Stimulated activated CD8-positive, alpha-beta memory T cell treated with anti-CD3 and anti-CD28 coated beads, Interleukin-7, amount 100 ng/mL, for 24 hours (primary cell): ENCODE measurements at places on chromosomes 12 and 14.

DNA sequence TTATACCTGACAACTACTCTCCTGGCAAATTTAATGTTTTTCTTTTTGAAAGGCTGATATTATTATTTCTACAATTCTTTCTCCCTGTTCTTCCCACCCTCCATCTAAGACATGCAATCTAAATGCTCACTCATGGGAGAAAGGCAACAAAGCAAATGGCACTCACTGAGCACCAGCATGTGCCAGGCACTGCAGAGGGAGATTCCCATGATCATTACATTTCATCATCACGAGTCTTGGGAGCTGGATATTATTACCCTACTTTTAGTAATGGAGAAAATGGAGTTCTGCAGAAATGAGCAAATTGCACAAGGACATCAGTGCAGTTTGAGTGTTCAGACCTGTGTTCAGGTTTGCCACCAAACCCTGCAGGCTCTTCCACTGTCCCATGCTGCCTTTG is 27.9 kb downstream of the PPM1H start:
- DNase-seq, result no peak

DNA sequence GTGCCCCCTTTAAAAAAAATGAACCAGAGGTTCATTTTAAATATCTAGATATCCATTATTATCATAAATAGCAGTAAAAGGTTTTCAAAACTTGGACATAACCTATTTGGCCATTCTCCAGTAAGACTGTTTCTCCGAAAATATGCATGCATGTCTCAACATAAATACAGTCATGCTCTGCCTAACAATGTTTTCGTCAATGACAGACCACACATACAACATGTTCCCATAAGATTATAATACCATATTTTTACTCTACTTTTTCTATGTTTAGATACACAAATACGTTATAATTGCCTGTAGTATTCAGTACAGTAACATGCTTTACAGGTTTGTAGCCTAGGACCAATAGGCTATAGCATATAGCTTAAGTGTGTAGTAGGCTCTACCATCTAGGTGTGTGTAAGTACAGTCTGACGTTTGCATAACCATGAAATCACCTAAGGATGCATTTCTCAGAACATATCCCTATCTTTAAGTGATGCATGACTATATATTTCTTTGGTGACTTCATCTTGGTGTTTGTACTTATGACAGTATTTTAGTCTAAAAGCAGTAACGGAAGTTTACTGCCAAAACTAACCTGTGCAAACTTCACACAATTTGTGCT is 3.2 kb downstream of the TMEM19 start:
- DNase-seq, result no peak

DNA sequence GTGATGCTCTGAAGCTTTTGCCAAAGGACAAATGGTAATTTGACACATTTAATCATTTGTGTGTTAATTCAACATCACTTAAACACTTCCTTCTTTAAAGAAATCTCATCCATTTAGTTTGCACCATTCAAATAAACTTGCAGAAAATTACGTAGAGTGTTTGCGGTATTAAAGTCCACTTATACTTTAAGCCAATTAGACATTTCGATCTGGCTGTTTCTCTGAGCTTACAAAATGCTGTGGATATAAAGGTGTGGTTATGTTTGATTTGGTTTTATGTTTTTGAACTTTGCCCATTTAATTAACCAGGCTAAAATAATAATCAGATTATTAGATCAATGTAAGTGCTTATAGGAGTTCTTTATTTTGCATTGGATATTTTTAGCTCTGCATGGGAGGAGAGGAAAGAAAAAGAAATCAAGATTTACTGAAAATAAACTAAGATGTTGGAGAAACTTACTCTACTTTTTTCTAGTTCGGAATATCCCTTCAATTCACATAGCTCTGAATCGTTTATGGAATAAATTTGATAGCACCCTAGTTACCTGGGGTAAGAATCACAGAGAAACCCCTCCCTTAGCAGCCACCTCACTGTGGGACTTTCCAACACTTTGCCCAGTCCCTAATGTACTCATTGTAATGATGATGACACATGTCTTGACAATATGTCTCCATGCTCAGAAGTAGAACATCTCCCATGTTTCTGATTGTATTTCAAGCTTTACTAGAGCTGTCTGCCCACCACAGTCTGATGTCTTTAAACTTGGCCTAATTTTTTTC is 268.0 kb downstream of the BTG1 start:
- DNase-seq, result no peak

- DNase-seq, result no peak
Observed at GRCh38 chr12:68391937-68392336, 59.8 kb upstream of the MDM1 start.

DNA sequence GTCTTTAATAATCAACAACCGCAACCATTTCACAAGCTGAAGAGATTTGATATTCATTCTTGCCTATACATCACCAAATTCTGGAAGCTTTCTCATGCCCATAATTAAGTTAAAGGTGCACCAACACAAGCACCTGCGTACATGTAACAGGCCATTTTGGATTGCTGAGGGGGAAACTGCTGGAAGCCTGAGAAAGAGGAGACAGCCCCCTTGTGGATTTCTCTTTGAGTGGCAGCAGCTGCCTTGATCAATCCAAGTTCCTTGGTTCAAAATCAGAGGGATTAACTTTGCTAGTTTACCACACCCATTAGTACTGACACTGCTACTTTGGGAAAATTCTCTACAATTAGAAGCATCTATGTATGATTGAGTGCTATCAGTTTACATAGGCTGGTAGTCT is 321.1 kb downstream of the NOVA1 start:
- DNase-seq, result no peak

DNA sequence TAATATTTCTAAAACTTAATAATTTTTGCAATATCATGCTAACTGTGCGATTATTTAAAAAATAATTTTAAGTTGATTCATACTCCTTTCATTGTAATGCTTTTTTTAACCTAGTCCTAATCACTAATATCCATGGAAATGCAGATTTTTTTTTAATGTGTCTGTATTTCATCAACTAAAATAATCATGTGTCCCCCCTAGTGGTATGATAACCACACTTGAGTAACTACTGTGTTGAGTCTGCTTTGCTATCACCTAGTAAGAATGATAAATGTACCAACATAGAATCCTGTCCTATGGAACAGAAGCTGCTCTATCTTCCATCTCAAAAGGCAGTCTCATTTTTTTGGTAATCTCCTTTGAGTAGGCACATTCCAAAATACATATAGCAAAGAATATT is 19.1 kb upstream of the SYNE2 start:
- no peak for DNase-seq

- no peak for DNase-seq
Observed at GRCh38 chr14:69489495-69489894, 5.0 kb downstream of the PLEKHD1 start.

DNA sequence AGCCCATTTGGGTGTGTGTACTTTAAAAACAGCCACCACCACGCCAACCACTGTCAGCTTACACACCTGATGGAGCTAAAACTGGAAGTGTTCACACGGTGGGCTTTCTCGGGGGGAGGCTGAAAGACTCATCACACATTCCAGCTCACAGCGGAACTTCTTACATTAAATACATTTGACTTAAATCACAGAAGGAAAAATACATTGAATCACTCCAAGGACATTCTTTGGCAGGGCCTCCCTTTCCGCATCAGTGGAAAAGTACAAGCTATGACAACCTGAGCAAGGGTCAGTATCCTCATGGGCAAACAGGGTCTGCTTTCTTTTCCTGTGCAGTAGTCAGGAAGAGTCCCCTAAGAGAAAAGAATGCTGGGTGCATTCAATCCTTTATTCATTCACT is 31.0 kb upstream of the TC2N start:
- no peak for DNase-seq

- no peak for DNase-seq
Observed at GRCh38 chr12:11639454-11639853, 10.0 kb upstream of the ETV6 start.

DNA sequence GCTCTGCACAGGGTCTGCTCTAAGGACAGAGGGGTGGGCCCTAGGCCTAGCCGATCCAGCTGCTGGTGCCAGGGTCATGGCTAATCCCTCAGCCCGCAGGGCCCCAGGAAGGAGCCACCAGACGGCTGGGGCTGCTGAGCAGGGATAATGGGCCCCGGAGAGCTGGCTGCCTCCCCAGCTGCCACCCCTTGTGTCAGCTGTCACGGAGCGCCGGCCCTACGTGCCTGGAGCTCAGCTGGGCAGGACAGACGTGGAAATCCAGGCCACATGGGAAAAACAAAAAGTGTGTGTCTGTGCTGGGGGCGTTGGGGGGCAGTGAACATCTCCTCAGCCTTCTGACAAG is 36.2 kb downstream of the CHGA start:
- DNase-seq, result no peak

GRCh38 chr14:105335735-105336476 is 21.4 kb downstream of the PACS2 start:
- DNase-seq, result no peak

DNA sequence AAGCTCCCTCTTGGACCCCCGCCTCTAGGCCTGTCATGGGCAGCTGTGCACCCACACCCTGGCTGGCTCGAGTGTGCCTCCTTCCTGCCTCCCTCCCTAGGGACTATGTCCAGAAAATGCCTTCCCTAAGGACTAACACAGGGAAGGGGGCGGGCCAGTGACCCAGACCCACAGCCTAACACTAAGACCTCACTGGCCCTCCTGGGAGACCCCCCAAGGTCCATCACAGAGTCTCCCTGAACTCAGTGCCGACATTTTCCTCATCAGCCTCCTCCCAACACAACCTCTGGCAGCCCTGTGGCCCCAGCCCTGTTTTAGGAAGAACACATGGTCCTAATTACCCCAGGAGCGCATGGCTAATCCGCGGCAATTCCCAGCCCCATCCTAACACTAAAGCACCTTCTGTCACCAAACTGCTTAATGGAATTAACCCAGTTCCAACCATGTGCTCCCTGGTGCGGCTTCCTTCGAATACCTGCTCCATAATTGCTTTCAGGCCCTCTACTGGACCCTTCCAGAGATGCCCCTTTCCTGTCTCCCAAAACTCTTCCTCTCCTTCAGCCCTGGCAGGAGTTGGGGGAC is 5.6 kb downstream of the MSI1 start:
- DNase-seq, result no peak

GRCh38 chr14:58907803-58908202 is 270.0 kb downstream of the DACT1 start:
- DNase-seq, result no peak
